CD4-positive, alpha-beta T cell treated with Interleukin-6 for 4 hours (primary cell): ENCODE measurements at places on chromosomes 13 and 19.

- no peak for DNase-seq
Measured at GRCh38 chr13:20997301-20998161, 63.9 kb downstream of the LATS2 start.

GRCh38 chr19:49287141-49287770 lies 37.7 kb downstream of the SLC6A16 start:
- DNase-seq: no peak

DNA sequence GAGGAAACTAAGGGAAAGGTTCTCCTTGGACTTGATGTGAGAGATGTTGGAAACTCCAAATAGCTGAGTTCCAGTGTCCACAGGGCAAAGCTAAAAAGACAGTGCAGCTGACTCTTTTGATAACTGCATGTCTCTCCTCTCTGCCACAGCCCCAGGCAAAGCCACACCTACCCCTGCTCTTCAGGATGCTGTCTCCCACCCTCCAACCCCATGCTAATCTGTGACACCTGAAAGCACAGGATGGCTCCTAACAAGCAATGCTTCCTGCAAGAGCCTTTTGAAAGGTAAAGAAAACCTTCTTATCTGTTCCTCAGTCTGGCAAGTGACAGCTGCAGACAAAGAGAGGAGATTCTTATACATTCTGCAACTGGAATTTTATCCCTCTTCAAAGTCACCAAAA lies 14.5 kb downstream of the SLC46A3 start:
- DNase-seq: no peak

DNA sequence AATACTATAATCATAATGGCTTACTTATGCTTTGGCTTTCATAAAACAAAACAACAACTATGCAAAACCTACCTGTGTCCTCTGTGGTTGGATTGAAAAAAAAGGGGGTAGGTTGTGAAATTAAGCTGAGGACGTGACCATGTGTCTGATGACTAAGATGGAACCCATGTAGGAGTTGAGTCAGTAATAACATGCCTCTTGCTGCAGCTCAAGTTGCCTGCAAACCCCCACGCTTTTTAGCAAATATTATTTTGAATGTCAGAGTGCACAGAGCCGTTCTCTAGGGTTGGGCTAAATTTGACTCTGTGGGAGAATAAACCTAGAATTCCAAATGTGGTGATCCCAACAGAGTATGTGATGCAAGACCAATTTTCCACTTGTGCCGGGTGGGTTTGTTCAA lies 209.3 kb downstream of the KCNRG start:
- DNase-seq: no peak

GRCh38 chr13:41934120-41934519 lies 26.8 kb downstream of the VWA8 start:
- DNase-seq: no peak

- peak; percentile 51 for DNase-seq
Measured at GRCh38 chr19:9936326-9937000, at the start of gene OLFM2. Gene OLFM2 (minus strand): TSS chr19:9936515. CDS start chr19:9936366, 149 bp downstream.
